K562 (cell line): ENCODE measurements at places on chromosomes 5 and 9.

GRCh38 chr5:36683821-36684434 is 77.5 kb downstream of the SLC1A3 start:
- no peak for DNase-seq

DNA sequence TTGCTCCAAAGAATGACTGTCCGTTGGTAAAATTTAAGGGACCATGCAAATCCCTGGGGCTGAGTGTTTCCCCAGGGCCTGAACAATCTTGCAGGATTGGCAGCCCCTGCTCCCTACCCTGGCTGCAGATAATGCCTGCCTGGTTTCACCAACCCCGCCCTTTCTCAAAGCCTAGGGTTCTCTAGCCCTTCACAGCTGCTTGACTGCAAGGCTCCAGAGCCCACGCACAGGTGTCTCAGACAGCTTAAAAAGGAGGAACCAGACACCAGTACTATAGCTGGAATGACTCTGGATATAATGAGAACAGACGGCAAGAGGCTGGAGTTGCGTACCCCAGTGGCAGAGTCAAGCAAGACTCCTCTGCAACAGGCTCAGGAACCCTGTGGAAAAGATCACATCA is 25.2 kb upstream of the TNIP1 start:
- no peak for DNase-seq

- DNase-seq, result no peak
Measured at GRCh38 chr9:1776668-1777067, 238.5 kb upstream of the SMARCA2 start.

DNA sequence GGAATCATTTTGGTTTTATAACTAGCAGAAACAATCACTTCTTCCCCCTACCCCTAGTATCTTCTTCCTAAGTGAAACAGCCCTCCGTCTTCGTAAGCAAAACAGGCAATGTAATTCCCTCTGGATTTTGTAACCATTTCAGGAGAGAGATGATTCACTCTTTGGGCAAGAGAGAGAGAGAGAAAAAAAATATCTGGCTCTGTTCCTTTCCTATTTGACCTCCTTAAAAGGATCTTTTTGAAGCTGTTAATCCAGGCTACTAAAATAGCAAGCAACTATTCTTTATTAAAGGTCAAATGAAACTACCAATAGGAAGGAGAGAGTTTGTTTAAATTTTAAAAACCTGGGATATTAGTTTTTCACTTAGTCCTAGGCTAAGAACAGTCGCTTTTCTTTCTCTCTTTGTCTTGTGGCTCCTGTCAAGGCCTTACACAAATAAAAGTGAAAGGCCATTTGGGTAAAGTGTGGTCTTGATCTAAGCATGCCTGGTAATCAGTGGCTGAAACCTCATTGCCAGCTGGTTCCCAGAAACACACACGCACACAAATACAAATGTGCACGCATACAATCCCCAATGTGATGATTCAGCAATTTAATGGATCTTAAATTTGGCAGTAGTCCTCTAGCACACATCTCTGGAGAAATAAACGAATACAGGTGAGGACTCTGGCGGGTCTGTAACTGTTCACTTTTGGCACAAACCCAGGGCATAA is 70.2 kb downstream of the PRUNE2 start:
- no peak for DNase-seq

- DNase-seq, result no peak
Measured at GRCh38 chr9:38347946-38348345, 44.6 kb upstream of the ALDH1B1 start.

DNA sequence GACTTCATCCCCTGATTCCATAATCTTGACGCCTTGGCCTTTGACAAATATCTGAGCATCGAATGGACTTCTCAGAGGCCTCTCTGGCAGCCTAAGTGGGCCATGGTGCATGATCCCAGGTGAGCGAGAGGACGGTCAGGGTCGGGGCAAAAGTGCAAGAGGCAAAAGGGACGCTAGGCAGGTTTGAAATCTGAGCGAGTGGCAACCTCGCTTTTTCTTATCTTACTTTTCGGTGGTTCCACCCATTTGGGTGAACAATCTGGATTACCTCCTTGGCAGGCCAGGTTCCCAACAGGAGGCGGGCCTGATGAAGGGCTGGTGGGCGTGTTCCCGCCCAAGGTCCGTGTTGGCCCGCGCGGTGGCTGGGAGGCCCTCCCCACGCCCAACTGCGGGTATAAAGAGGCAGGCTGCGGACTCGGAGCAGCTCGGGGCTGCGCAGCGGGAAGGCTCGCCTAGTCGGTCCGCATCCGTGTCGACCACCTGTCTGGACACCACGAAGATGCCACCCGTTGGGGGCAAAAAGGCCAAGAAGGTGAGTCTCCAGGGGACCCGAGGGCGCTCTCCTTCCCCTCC is at the start of gene BHMT:
Gene BHMT (plus strand): TSS at position 423 of the 573 bp plus-strand sequence. CDS start 77 bp downstream, at position 500.
- DNase-seq, result no peak

DNA sequence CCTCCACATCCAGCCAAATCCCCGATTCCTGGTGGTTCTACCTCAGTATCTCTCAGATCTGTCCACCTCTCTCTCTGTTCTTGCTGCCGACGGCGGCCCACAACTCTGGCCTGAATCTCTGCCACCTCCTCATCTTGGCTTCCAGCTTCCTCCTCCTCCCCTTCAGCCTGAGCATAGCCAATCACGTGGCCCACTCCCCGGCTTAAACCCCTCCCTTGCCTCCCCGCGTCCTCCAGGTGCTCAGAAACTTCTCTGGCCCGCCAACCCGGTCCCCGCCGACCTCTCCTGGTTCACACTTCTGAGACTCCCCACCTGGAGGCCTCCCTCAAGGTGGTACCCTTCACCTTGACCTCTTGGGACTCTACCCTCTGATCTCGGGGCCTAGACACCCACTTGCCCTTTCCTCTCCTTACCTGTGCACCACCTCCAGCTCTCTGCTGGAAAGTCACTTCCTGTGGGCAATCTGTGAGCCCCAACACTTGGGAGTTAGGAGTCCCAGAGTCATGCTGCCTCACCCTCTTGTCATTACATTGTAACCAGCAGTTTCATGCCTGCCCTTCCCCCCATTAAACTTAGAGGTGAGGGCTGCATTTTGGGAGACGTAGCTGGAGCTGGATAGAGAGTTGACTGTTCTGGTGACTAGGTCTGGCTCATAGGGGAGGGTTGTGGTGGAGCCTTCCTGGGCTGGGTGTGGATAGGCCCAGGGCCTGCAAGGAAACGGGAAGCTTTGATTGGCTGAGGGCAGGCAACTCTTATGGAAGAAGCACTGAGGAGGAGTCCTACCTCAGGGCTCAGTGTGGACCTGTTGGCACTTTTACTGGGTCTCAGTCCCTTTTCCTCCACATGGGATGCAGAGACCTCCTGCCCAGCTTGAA is 4.5 kb upstream of the SET start:
- peak; percentile 61 for DNase-seq

- no peak for DNase-seq
Measured at GRCh38 chr5:3359642-3360041, 236.0 kb upstream of the IRX1 start.

DNA sequence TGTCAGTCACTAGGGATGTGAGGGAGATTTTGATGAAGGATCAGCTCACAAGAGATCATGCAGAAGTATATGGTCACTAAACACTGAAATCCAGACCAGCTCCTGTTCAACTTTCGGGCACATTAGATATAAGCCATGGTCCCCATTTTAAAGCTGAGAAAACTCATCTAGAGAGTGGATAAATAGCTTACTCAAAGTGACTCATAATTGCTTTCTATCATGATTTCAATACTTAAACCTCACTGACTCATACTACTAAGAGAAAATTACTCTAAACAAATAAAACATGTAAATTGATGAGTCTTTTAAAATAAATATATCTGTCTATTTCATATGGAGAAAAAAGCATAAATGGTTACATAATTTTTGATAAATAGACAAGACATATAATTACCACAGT is 567.7 kb downstream of the TLR4 start:
- DNase-seq, result no peak

DNA sequence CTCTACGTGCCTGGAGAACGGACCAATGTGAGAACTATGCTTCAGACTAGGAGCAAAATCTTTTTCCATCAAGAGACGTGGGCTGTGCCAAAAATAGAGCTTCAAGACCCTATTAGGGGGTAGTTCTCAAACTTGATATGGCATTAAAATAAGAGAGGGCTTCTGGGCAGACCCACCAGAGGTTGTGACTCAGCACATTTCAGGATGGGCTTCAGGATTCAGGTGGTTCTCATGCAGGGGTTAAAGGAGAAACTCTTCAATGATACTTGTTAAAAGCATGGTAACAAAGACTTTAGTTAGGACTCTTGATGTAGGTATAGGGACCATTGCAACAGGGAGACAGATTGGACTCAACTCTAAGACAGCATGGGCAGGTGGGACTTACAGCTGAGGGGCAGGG is 195.5 kb downstream of the RGS3 start:
- no peak for DNase-seq

DNA sequence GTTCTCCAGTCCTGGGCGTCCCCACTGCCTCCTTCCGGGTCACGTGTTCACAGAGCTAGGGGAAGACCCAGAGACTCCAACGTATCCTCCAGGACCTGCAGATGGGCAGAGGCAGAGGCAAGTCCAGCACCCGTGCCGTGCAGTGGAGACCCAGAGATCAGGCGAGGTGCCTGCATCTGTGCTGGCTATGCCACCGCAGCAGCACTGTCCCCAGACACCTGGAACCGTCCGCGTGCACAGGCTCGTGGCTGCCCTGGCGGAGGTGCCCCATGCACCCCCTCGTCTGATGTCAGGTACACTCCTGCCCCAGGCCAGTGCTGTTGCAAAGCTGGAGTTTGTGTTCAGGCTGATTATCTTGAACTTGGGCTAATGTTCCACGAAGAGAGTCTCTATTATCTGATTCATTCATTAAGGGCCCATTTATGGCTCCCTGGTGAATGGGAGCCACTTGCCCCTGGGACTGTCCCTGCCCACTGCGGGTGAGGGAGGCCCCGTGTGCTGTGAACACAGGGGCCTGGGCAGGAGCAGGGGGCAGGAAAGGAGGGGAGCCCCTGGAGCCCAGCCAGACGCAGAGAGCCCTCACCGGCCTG is 13.7 kb downstream of the IRX4 start:
- no peak for DNase-seq

GRCh38 chr5:96562614-96563013 is 99.6 kb upstream of the CAST start:
- no peak for DNase-seq

DNA sequence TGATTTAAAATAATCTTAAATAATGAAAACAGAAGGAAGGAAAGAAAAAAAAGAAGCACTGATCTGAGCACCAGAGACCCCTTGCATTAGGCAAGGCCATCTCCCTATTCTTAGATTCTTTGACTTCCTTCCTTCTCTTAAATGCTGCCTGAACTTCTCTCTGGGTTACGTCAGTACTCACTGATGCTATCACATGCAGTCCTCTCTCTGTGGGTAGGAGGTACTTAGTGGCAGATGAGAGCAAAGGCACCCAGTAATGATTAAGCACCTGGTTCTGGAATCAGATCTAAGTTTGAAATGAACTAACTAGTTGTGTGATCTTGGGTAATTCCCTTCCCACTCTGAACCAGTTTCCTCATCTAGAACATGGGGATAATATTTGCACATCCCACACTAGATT is 110.3 kb upstream of the TBC1D2 start:
- no peak for DNase-seq

DNA sequence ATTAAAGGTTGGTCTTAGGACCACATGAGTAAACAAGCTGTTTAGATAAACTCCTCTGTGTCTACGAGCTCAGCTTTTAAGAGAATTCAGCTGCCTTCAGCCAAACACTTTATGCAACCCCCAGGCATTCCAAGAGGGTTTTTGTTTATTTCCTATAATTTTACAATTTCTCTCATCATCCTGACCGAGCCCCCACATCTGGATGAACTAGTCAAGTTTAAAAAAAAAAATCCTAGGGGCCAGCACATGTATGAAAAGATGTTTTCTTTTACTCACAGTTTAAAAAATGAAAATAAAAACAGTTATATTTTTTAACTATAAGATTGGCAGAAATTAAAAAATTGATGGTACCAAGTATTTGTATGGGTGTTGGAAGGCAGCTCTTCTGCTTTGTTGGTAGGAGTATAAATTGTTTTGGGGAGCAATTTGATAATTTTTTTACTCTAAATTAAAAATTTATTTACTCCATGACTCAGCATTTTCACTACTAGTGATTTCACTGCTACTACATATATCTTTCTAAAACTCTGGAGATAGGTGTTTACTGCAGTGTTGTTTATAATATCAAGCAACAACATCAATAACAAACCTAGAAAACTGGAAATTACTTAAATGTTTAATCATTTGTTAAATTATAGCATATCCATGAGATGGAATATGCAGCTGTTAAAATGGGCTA is 18.1 kb downstream of the YTHDC2 start:
- no peak for DNase-seq

GRCh38 chr9:22840641-22841040 is 394.0 kb downstream of the DMRTA1 start:
- no peak for DNase-seq

DNA sequence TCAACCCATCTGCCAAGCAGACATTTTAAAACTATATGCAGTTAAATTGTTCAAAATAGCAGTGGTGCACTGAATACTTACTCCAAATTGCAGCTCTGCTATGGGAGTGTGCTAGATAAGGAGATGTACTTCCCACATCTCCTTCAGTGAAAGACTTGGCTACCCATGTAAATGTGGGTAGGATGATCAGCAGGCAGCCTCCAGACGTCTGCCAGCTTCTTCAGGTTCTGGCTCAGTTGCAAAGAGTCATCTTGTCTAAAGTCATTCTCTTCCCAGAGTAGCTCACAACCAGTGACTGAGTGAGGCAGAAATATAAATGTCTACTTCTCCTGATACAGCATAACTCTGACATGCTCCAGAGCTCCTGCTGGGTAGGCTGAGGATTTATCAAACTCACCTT is 1050.0 kb upstream of the CDH10 start:
- no peak for DNase-seq

DNA sequence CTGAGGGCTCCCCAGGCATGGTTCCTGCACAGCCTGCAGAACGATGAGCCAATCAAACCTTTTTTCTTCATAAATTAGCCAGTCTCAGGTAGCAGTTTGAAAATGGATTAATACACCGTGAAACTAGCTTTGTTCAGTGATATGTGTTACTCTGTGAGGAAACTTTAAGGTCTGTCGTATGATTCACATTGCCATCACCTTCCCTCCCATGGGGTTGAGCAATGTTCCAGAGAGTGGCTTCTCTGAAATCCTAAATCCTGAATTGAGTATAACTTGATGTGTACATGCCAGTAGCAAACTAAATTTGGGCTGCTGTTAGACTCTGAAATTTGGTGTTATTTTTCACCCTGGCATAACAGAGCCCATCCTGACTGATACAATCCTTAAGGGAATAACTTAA is 866.4 kb upstream of the C9orf72 start:
- no peak for DNase-seq

DNA sequence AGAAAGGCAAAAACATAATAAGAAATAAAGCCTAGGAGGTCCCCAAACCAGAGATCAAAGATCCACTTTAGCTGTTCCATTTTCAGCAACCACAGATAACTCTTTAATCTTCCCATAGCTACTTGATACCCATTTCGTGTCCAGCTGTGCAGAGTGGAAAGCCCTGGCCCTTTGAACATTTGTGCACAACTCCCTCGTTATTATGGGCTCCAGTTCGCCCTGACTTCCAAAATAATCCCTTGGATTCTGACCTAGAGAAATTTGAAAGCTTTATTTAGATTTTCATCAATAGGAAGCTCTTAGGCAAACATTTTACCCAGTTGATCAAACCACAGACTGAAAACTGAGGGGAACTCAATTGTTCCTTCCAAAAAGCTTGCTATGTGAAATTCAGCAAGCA is 4.8 kb downstream of the MYOT start:
- DNase-seq, result no peak
